Dorsolateral prefrontal cortex (tissue), 122 donors: ENCODE measurements at places on chromosomes 7 and 10.

DNA sequence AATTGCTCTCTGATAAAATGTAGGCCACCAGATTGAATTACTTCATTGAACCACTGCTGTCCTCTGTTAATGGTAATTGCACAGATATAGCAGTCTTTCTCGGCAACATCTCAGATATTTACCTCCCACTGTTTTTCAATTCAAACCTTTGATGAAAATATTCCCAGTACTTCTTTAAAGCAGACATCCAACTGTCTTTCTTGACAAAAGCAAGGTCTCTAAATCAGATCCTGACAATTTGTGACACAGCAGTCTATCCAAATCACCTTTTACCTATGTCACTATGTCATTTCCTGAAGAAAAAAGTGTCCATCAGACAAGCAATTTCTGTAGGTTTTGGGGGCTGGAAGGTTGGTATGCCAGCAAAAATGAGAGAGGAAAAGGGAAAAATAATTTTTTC is 555.7 kb downstream of the AUTS2 start:
- no peak for DNase-seq

GRCh38 chr7:137656227-137656849 is 190.4 kb downstream of the DGKI start:
- DNase-seq: peak; percentile 76

GRCh38 chr10:51643734-51644133 is 55.7 kb downstream of the CSTF2T start:
- DNase-seq: no peak

GRCh38 chr7:73671857-73672445 is 4.3 kb downstream of the VPS37D start:
- no peak for DNase-seq

GRCh38 chr10:23818484-23818883 is 379.6 kb downstream of the OTUD1 start:
- no peak for DNase-seq

- no peak for DNase-seq
These were observed 41.8 kb downstream of the NCAPG2 start for GRCh38 chr7:158662610-158663427.

GRCh38 chr10:966466-967235 is 21.6 kb upstream of the GTPBP4 start:
- DNase-seq: no peak

- DNase-seq: no peak
These were observed 45.2 kb upstream of the NPFFR1 start for GRCh38 chr10:70328967-70329366.

GRCh38 chr7:117777335-117778142 is 95.7 kb downstream of the CTTNBP2 start:
- no peak for DNase-seq

DNA sequence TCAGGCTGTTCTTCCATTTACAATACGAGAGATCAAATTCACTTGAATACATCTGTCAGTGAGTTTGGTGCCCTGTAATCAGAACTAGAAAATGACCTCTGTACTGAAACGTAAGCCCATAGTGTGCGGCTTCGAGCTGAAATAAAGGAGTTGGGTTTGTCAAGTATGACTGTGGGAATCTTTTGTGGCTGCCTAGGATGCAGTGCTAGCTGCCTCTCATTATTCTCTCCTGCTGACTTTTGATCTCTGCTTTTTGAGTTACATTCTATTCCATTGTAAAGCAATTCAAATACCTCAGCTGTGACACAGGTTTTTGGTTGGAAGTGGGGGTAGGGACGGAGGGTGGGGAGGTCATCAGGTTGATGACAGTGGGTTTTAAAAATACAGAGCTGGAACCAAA is 40.4 kb downstream of the ICA1 start:
- DNase-seq: no peak
